Activated T-helper 2 cell treated with anti-CD3 and anti-CD28 coated beads, Interferon-gamma antibody, Interleukin-2, Interleukin-4, amounts not matched to agents 10 μg/mL and 5 μg/mL and 100 μg/mL, durations not matched to agents 14 hours and 24 hours and 36 hours (primary cell): ENCODE measurements at places on chromosomes 12 and 14. TPM values are rescaled to one million over a fixed set of nuclear protein-coding genes. Genes with fewer than 3 reads are reported as not detected.

ACSM4 gene
- not detected in 2 replicates for total RNA-seq

DNA sequence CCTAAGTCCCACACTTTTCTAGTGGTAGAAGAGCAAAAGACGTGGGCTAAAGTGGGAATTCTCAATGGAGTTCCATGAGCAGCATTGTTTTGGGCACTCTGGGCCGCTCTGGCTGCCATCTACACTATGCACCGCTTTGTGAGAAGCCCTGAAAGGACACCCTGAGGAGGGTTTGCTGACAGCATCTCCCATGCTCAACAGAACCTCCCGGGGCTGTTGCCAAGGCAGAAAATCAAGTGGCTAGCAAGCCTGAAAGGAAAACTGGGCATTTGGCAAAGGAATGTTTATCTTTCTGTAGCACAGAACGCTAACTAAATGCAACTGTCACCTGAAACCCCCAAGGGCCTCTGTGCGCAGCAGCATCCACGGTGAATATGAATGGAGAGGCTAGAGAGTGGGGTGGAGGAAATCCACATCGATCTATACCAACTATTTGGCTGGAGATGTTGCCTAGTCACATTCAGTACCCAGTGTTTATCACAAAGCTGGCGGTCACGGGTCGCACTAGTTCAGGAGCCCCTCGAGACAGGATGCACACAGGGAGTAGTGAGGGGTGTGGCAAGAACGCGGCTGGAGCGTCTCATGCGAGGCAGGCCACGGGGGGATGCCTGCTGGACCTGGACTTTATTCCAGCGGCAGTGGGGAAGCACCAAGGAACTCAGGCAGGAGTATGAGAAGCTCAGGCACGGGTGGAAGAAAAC, 14.2 kb downstream of the APPL2 start:
- DNase-seq: no peak
- H3K27me3 ChIP-seq: no peaks in the 10 kb centered on the region
- H3K4me1 ChIP-seq: peaks cover 23% of the 10 kb centered on the region
- H3K4me3 ChIP-seq: no peak overlapping the region
- H3K36me3 ChIP-seq: peaks cover 59% of the 10 kb centered on the region

GRCh38 chr14:100076133-100076532, 10.9 kb downstream of the EVL start:
- DNase-seq: no peak
- H3K4me1 ChIP-seq: peaks cover 88% of the 10 kb centered on the region
- no peaks in the 10 kb centered on the region for H3K27me3 ChIP-seq
- peak overlapping the region; percentile 95 for H3K27ac ChIP-seq

DNA sequence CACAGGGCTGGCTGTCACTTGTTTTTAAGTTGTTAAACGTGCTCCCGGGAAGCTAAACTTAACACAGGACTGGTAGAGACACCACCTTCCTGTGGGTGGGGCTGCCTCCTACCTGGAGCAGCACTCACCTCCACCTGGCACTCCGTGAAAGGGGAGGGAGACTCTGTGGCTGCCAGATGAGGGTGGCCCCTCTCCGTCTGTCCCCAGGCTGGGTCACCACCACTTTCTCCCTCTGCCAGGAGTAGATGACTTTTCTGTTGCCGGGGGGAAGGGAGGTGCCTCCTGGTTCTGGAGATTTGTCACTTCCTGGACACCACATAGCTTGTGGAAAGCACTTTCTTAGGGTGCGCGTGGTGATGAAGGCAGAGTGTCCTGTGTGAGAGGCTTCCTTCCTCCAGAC, 81.3 kb downstream of the WDR20 start:
- H3K27me3 ChIP-seq: no peaks in the 10 kb centered on the region
- no peak for DNase-seq
- H3K4me1 ChIP-seq: peaks cover 1% of the 10 kb centered on the region
- H3K27ac ChIP-seq: no peak overlapping the region
- H3K36me3 ChIP-seq: peaks cover 3% of the 10 kb centered on the region
- no peak overlapping the region for H3K4me3 ChIP-seq

PIANP gene
- total RNA-seq: 0.18 TPM in 1 of 2 replicates, not detected in the other

DNA sequence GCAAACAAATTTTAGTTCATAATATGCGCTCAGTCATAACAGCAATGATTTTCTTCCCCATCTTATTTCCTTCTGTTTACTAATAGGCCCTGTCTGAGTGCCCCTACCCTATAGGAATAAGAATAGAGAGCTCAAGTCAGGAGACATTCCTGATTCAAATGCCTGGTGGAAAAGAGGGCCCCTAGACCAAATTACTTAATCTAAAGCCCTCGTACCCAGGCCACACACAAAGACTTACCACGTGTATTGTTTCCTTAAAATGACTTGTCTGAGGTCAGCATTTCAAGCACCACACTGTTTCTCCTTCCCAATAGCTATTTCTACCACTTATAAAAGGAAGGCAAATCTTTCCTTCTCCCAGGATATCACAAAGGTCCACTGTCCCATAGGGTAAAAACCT, 314.9 kb upstream of the TMTC1 start:
- H3K36me3 ChIP-seq: no peaks in the 10 kb centered on the region
- no peak for DNase-seq
- no peaks in the 10 kb centered on the region for H3K4me1 ChIP-seq
- no peaks in the 10 kb centered on the region for H3K27me3 ChIP-seq
- no peak overlapping the region for H3K27ac ChIP-seq

- H3K27ac ChIP-seq: no peak overlapping the region
- peaks cover 11% of the 10 kb centered on the region for H3K27me3 ChIP-seq
- no peaks in the 10 kb centered on the region for H3K36me3 ChIP-seq
- H3K4me1 ChIP-seq: no peaks in the 10 kb centered on the region
- DNase-seq: no peak
These were observed 9.7 kb downstream of the PAWR start for GRCh38 chr12:79681008-79681590.
